ENCODE measurements at places on chromosomes 12 and 14. TPM values are rescaled to one million over a fixed set of nuclear protein-coding genes. Genes with fewer than 3 reads are reported as not detected.

DNA sequence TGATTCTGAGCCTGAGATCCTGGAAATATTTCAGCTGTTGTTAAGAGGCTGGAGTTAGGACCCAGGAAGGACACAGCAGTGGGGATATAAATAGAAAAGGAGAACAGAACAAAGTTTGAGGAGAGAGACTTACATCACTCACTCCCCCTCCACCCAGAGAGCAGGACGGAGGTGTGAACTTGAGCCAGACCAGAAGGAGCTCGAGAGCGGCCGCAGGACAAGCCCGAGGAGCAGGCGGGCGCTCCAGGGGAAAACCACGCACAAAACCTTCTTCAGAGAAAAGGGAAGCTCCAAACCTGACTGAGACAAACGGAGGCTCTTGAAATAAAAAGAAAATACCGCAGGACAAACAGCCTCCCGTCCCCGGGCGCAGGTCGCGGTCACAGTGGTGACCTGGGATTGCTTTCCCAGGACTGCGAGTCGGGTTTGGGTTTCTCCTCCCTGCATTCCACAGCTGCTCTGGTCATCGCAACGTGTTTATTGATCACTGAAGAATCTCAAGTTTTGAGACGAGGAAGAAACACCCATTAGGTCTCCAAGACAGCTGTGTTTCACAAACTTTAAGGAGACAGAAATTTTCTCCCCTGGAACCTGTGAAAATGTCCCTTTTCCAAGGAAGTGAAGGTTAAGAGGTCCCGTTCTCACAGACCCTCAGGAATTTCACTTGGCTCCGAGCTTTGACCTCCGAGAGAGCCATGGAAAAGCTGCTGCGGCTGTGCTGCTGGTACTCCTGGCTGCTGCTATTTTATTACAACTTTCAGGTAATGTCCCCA, at the start of gene ADGRD1:
TSS of gene ADGRD1 (plus strand) at position 137 of the 773 bp plus-strand sequence. CDS start at position 696, 559 bp downstream.
- no peak within 1 kb of the TSS for H3K4me3 ChIP-seq
- H3K4me1 ChIP-seq = no peaks in the 10 kb centered on the region
- no peaks in the 10 kb centered on the region for H3K36me3 ChIP-seq
- H3K27ac ChIP-seq = no peak within 1 kb of the TSS

DNA sequence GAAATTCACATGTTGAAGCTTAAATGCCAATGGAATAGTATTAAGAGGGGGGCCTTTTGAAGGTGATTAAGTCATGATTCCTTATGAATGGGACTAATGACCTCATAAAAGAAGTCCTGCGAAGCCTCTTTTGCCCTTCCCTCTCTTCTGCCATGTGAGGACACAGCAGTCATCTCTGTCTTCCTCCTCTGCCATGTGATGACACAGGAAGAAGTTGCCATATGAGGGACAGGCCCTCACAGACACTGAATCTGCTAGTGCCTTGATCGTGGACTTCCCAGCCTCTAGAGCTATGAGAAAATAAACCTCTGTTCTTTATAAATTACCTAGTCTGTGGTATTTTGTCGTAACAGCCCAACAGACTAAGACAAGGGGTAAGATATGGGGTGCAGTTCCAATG, 100.7 kb downstream of the VCPKMT start:
- no peaks in the 10 kb centered on the region for H3K36me3 ChIP-seq
- no peak overlapping the region for H3K4me3 ChIP-seq
- H3K27me3 ChIP-seq = no peaks in the 10 kb centered on the region
- H3K4me1 ChIP-seq = peaks cover 27% of the 10 kb centered on the region

DNA sequence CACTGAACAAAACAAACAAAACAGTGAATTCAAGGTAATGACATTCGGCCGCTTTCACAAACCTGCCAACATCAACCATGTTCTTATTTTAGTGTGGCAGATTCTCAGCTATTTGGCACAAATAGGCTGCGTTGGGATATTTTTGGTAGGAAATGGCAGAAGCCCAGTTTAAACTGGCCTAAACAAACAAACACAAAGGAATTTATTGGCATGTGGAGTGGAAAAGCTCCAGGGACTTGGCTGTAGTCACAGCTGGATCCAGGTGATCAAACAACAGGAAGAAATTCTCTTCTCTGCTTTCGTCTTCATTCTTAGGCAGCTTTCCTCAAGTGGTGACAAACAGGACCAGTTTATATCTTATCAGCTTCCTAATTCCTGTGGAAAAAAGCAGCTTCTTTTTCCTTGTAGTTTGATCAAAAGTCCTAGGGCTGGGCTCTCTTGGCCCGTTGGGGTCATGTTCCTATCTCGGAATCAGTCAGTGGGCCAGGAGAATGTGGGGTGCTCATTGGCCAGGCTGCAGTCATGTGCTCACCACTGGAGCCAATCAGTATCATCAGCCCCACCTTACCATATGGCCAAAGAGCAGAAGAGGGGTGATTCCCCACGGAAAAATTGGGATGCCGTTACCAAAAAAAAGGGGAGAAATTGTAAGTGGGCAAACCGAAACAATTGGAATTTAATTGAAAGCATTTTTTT, 22.6 kb downstream of the C12orf75 start:
- peak overlapping the region; percentile 54 for H3K27ac ChIP-seq
- H3K4me1 ChIP-seq = peaks cover 12% of the 10 kb centered on the region
- H3K4me3 ChIP-seq = no peak overlapping the region
- no peaks in the 10 kb centered on the region for H3K36me3 ChIP-seq

DNA sequence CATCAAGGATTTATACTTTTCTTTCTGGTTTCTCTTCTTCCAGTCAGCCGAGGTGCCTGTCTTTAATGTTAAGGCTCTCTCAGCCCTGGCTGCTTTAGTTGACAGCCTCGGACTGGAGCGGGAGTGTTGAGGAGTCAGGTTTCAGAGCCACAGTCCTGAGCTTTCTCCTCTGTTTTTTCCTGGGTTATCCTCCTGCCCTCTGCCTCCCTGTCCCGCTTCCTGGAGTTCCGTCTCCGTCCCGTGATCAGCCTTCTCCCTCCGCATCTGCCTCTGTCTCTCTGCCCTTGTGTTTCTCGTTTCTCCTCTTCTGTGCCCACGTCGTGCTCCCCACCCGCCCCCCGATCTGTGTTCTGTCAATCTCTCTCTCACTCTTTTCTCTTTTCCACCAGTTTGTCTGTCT, 33.0 kb downstream of the IQSEC3 start:
- no peak overlapping the region for H3K27ac ChIP-seq
- H3K4me1 ChIP-seq = no peaks in the 10 kb centered on the region
- no peaks in the 10 kb centered on the region for H3K36me3 ChIP-seq
- no peak overlapping the region for H3K4me3 ChIP-seq
- DNase-seq = no peak
- H3K27me3 ChIP-seq = peaks cover 9% of the 10 kb centered on the region

- no peak for DNase-seq
- H3K4me1 ChIP-seq = no peaks in the 10 kb centered on the region
- H3K27me3 ChIP-seq = peaks cover 17% of the 10 kb centered on the region
- H3K4me3 ChIP-seq = no peak overlapping the region
- no peaks in the 10 kb centered on the region for H3K36me3 ChIP-seq
- H3K27ac ChIP-seq = no peak overlapping the region
Observed at GRCh38 chr12:54987611-54988231, 3.2 kb upstream of the TESPA1 start.

- no peak overlapping the region for H3K27ac ChIP-seq
- H3K4me3 ChIP-seq = no peak overlapping the region
- no peaks in the 10 kb centered on the region for H3K27me3 ChIP-seq
- no peaks in the 10 kb centered on the region for H3K4me1 ChIP-seq
Observed at GRCh38 chr12:59619461-59620240, 23.8 kb downstream of the SLC16A7 start.

DNA sequence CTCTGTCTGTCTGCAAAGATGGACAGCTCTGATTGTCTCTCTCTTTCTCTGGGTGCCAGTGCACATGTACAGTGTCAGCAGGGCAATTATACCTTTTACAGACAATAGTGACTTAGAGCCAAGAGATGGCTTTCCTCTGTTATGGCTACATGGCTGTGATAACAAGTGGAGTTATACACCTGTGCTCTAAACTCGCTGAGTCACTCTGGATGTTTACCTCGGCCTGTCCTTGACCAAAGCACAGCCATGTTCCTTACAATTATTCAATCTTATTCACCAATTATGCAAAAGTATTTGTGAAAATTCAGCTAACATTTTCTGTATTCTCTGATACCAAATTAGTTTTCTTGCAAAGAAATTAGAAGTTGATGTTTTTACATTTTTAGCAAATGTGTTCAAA, 475.5 kb upstream of the CCDC196 start:
- no peak for DNase-seq
- H3K4me3 ChIP-seq = no peak overlapping the region
- no peaks in the 10 kb centered on the region for H3K36me3 ChIP-seq
- H3K27me3 ChIP-seq = no peaks in the 10 kb centered on the region

The RFLNA gene
- 5.4 TPM for total RNA-seq

The RTL1 gene
- not detected for total RNA-seq
